CD4-positive, alpha-beta T cell treated with Interleukin-6 at 100 ng/mL for 8 hours (primary cell): ENCODE measurements at places on chromosomes 2 and 18.

DNA sequence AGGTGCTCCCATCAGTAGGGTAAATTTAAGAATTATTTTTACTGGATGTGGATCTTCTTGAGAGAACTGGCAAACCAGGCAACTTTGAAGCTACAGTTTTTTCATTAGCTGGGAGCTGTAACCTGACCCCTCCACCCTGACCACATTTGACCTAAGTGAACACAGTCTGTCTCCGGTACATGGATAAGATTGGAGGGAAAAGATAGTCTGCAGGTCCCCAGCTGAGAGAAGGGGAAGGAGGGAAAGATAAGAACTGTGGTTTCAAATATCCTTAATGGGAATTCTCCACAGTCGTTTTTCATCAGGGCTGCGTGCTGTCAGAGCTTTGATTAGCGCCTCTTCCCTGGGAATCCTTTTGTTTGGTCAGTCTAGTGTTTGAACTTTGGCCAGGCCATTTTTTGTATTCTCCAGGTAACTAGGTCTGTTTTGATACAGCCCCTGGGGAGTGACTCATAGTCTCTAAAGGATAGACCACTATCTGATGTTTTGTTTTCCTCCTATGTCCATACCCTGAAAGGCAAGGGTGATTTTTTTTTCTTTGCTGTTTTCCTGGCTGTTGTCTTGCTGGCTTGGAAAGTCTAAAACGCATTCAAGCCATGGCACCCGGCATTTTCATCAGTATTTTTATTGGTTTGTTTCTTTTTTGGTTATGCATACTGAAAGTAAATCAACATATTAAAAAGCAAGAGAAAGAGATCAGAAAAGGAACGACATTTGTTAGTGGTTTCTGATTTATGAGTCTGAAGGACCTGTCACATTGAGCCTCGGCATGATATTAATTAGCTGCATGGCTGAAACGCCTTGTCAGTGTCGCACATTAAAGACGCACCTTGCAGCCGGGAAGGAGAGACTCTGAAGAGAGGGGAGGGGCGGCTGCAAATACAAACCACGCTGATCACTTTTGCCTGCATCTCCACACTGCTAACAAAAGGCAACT lies 183.4 kb upstream of the FN1 start:
- DNase-seq: no peak

DNA sequence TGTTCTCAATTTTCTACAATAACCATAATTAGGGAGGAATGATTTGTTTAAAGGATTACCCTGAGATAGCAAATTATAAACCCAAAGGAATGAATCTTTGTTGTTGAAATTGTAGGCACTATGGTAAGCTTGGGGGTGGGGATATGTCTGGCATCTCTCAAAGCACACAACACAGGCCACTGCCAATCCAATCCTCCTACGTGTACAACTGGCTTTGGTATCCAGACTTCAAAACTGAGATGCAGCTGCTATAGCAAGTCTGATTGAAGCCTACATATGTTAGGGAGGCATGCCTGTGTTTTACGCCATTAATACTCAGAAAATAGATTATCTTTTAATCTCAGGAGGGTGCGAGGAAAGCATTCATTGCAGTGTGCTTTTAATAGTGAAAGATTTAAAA lies 5.9 kb upstream of the NCOA1 start:
- DNase-seq: no peak

DNA sequence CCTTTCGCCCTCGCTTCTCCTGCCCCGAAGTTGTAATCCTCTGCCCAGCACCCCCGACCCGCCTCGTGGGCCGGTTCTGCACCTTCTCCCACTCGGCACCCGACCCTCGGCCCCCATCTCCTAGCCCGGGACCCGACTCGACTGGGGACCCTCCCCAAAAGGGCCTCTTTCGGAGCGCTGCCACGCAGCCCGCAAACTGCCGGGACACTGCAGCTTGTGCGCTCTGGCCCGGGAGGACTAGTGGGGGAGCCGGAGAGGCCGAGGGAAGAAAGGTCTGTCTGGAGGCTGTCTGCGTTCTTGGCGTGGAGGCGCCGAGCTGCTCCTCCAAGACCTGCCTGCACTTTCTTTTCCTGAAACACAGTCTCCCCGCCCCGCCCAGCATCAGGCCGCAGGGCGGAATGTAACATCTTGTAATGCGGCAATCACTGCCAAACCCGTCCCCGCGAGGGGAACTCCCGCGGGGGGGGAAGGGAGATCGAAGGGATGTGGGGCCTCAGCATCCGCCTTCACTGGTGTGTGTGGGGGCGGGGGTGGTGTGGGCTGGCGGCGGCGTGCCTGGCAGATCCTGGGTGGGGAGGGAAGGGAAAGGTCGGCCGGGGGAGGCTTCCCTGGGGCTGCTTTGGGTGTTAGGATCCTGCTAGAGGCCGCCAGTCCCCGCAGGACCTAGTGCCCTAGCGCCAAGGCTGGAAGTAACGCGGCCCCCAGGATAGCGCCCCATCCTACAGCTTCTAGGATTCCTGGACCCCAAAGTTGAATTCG lies 7.4 kb downstream of the DLX2 start:
- DNase-seq: peak; percentile 80

GRCh38 chr2:74566754-74567085 lies 12.2 kb downstream of the DOK1 start:
- no peak for DNase-seq
